ENCODE measurements at places on chromosomes 1 and 21.

GRCh38 chr1:17109892-17110554 lies 9.2 kb downstream of the PADI2 start:
- DNase-seq = no peak

DNA sequence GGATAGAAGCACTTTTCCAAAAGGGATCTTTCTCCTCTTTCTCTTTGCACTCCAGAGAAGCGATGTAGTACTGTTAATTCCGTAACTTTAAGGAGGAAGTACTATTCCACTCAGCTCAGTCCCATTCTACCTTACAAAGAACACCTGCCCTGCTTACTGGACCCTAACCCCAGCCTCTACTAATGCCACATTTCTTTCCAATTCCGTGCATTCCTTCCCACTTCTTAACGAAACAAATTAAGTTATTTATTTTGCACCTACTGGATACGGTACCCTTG lies 511 bp downstream of the NDC1 start:
- no peak for DNase-seq

- DNase-seq = no peak
Measured at GRCh38 chr1:44884746-44885145, 41.7 kb upstream of the PTCH2 start.

- DNase-seq = no peak
Measured at GRCh38 chr1:41456847-41457540, 27.5 kb downstream of the EDN2 start.
